Kidney capillary endothelial cell (primary cell): ENCODE measurements at places on chromosomes 16 and 17.

- no peak for DNase-seq
Measured at GRCh38 chr16:56841659-56842058, 23.3 kb upstream of the SLC12A3 start.

DNA sequence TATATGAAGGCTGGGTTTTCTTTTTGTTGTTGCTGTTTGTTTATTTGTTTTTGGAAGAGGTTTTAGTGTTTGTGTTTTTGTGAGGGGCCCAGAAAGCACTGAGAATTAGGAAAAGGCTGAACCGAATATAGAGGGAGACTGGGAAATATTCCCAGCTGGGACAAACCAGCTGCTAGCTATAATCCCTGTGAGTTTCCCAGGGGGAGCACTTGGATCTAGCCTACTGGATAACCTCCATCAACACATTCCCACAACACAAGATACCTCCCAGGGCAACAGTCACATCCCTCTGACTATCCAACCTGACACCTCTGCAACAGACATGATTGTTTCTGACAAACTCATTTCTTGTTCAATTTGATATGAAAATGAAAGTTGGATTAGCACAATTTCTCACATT is 16.7 kb downstream of the CDH11 start:
- no peak for DNase-seq

- no peak for DNase-seq
Measured at GRCh38 chr16:3908951-3909437, 28.5 kb upstream of the CREBBP start.

DNA sequence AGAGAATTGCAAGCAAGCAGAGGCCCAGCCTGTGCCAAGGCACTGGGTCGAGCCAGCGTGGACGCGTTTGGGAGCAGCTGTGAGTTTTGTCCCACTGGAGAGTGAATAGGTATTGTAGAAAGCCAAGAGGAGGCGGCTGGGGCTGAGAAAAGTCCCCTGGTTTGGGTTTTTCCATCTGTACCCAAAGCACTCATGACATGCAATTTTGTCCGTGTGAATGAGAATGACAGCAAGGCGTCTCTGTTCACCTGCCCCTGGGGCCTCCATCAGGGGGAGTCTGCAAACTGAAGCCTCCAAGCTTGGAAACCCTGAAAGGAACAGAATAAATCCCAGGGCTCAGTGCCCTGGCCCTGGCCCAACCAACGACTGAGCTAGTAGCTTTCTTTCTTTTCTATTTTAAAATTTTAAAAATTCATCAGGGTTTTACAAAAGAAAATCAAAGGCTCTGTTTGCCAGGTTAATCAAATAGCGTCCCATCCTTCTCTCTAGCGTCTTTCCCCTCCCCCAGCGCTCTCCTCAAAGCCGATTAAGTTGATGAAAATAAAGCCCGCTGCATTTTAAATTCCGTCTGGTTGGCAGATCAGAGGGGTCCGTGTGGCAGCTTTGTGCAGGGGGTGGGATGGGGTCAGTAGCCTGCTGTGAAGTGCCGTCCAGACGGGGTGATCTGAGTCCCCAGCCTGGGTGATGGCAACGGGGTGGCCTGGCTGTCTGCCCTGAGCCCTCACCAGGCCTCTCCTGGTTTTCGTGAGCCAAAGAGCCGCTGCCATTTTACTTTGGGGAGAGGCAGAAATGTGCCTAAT is 171.0 kb downstream of the KATNIP start:
- DNase-seq, result no peak

DNA sequence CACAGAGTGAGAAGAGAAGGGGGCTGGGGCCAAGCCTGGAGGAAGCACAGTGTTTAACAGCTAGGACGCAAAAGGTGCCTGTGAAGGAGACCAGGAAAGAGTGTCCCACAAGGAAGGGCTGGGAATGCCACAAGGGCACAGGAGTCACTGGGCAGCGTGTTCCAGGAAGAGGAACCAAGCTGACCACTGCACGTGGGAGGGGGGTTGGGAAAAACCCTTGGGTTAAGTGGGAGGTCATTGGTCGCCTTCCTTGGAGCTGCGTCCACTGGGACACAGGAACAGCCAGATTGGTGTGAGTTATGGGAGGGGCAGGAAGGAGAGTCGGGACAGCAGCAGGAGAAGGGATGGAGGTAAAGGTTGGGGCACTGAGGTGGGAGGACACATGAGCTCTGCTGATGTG is 12.9 kb downstream of the TTYH2 start:
- DNase-seq, result no peak

DNA sequence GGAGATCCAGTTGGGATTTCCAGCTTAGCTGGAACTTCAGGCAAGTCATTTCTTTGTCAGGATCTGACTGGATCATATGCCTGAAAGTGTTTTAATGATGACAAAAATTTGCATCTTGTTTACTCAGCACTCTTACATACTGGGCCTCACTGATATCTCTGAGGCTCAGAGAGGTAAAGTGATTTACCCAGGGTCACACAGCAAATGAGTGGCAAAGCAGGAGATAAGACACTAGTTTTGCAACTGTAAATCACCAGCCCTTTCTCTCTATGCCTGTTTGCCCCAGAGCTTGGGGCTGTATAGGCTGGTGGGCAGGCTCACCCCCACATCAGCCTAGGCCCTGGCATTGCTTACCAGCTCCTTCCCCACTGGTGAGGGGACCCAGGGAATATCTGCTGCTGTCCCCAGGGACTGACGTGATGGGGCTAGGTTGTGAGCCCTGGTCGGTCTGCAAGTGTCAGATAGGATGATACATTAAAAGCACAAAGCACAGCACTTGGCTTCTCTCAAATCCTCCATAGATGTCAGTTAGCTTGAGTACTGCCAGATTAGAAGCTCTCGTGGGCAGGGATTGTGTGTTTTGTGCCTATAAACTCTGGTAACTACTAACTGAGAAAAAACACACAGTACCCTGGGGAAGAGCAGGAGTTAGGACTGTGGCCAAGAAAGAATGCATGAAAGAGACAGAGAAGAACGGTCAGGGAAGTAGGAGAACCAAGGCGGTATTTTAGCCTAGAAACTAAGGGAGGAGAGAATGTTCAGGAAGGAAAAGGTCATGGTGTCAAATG is 165.4 kb downstream of the COPRS start:
- DNase-seq, result no peak

- no peak for DNase-seq
Measured at GRCh38 chr16:2237102-2237482, 848 bp downstream of the DNASE1L2 start.

GRCh38 chr16:54090602-54091001 is 196.0 kb downstream of the IRX3 start:
- DNase-seq, result no peak

DNA sequence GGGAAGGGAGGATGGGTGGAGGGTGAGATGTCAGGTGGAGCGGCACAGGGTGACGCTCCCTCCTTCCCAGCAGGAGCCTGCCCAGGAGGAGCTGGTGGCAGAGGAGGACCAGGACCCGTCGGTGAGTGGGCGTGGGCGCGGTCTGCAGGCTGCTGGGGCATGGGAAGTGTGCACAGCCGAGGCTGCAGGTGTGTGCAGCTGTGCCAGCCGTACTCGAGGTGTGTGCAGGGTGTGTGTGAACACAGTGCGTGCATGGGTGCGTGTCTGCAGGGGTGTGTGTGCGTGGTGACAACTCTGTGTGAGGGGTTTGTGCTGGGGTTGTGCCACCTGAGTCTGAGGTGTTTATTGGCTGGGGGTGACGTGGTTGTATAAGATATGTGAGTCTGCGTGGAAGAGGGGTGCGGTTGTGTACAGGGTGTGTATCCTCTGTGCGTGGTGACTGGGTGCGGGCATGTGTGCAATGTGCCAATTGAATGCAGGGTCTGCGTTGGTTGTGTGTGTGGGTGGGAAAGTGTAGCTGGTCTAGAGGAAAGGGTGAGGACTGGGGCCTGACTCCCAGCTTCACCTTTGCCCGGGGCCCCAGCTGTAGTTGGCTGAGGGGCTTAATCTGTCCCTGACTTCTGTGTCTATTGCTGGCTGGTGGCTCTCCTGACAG is 670 bp downstream of the TNFSF12 start:
- no peak for DNase-seq
